ENCODE measurements at places on chromosomes 16 and 17.
A peak's percentile ranks its signal among the peaks of the same experiment; 100 is the strongest.

DNA sequence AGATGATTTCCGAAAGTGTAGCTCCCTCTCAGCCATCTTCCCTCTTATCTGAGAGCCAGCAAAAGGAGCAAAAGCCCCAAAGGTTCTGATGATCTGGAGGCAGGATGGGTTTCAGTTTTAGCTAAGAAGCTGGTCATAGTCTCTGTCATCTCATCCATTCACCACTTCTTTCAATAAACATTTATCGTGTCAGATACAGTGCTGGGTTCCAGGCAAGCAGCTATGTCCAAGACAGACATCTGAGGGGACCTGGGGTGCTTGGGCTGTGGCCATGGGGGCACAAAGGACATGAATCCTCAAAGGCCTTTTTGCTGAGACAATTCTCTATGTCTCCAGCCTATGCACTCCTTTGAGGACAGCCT is 1.0 kb upstream of the ETV4 start:
- DNase-seq = no peak

DNA sequence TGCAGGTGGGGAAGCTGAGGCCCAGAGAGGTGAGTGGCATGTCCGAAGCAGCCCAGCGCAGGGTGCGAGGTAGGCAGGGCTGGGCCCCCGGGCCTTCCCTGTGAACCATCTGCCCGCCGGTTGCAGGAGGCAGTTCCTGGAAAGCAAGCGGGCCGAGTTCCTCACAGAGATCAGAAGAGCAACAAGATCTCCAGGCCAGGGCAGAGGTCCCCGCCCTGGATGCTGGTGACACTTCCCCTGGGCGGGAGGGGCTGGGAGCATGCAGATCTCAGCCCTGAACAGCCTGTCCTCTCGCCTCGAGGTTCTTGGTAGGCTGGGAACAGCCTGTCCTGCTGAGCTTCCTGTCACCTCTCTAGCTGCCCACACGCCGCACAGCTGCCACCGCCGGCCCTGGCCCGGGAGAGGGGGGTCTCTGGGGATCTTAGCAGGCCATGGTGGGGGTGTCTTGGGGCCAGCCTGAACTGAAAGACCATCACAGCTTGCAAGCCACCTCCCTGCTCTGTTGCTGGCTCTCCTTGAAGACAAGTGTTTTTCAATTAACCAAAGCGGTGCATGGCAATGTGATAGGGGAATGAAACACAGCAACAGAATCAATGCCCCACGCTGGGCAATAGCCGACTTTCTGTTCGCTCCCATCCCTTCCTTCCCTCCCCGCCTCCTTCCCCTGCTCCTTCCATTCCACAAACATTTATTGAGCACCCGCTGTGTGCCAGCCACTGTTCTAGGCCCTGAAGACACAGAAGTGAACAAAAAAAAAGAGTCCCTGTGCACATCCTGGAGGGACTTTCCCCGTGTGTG is 31.7 kb downstream of the SOCS1 start:
- peak; percentile 48 for DNase-seq

- DNase-seq = no peak
Measured at GRCh38 chr16:65222536-65222935, 100.7 kb upstream of the CDH11 start.

DNA sequence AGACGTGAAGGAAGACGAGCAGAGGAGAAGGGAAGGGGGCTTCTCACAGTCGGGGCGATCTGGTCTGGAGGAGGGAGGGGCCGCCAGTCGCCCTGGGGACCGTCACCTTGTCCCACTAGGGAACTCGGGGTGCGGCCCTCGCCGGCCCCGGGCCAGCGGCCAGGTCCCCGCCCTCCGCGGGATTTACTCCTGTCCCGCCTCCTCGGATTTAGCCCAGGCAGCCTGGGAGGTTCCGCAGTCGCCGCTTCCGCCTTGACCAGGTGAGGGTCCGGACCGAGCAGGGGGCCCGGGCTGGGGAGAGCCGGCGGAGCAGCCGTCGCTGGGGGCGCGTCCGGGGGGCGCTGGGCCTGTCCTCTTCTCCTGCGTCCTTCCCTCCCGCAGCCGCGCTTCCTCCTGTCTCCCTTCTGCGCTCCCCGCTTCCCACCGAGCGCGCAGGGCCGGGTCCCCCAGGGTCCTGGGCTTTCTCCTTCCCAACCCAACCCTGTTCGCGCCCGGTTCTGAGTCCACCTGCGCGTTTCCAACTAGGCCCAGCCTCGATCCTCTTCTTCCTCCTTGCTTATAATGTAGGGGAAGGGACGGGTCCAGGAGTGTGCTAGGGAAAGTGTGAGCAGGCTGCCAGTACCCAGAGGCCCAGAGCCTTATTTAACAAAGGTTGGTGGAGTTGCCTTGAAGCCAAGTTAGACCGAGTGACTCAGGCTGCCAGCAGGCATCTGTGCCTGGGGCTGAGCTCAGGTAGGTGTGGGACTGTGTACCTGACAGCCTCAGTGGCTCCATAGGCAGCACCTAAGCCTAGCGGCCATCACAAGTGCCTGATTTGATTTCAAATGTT is at the start of gene TNK1:
Gene TNK1, plus strand, starts transcription at position 235 of the 829 bp plus-strand sequence. CDS start 1,838 bp downstream, outside the sequence.
- no peak for DNase-seq

GRCh38 chr17:78168242-78168902 is at the start of gene SYNGR2:
SYNGR2 (plus strand) TSS chr17:78168581; CDS start chr17:78168617, 36 bp downstream.
- peak; percentile 79 for DNase-seq

DNA sequence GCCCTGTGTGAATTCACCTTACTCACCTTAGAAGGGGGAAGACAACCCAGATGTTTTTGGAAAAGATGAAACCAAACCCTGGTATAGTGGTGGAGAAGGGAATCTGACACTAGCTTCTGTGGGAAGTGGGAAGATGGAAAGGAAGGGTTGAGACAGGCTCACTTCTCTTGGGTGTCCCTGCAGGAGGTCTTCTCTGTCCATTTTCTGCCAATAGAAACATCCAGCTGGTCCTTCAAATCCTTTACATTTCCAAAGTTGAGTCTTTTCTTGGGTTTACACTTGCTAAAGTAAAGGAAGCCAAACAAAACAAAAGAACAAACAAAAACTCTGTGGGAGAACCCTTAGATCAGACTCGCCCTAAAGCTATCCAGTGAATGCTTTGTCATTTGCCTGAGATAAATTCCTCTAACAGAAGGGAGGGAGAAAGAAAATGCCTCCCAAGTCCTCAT is 10.2 kb downstream of the HOXB1 start:
- DNase-seq = no peak

DNA sequence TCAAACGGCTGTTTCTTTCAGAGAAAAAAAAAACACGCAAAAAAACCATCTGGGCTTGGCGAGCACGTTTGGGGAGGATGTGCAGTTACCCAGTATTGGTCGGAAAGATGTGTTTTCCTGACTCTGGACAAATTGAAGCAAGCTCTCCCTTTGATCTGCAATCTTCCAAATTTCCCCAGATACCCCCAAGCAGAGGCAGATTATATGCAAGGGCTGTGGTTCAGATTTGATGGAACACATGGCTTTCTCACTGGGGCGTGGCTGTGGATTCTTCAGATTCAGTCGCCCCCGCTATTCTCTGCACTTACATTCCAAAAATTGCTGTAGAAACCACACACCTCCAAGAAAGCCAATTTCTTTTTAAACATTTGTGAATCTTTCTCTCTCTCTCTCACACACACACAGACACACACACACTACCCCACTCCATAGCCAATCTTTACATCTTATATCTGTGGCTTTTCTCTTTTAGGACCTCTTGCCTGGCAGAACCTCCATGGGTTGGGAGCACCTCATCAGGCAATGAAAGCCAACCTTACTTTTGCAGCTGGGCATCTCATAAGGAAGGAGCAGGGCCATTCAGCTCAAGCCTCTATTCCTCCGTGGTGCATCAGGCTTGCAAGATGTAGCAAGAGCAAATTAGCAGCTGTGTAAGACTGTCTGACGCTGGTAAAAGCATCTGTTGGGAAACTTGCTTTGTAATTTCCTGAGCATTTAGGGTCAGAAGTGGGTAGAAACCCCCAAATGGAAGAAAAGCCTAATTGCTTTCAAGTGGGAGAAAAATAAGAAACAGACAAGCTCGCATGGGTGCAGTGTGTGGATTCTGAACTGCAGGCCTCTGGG is 103.9 kb upstream of the FAM20A start:
- DNase-seq = no peak
